B cell (primary cell): ENCODE measurements at places on chromosomes 4 and X. TPM values are rescaled to one million over a fixed set of nuclear protein-coding genes. Genes with fewer than 3 reads are reported as not detected.

DNA sequence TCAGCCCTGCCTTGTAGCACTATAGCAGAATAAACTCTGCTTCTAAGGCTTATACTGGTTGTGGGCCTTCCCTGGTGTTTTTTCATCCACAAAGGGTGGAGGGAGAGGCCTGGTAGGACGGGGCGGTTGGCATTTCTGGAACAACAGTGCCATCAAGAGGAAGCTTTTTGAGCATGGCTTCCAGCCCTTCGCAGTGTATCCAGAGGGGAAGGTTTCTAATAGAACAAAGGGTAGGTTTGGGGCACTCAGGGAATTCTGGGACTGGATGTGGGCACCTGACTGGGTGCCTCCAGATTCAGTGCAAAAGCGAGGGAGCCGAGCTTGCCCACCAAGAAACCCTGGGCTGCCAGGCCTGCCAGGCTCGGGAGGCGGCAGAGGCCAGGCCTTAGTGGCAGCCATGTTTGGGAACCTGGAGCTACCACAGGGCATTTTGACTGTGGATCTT lies 229.6 kb upstream of the AGTR2 start:
- H3K27ac ChIP-seq = no peak overlapping the region
- no peak overlapping the region for H3K4me3 ChIP-seq
- no peaks in the 10 kb centered on the region for H3K27me3 ChIP-seq
- peaks cover 16% of the 10 kb centered on the region for H3K4me1 ChIP-seq
- H3K36me3 ChIP-seq = no peaks in the 10 kb centered on the region

The ZFP42 gene
- total RNA-seq = not detected in 2 replicates

DNA sequence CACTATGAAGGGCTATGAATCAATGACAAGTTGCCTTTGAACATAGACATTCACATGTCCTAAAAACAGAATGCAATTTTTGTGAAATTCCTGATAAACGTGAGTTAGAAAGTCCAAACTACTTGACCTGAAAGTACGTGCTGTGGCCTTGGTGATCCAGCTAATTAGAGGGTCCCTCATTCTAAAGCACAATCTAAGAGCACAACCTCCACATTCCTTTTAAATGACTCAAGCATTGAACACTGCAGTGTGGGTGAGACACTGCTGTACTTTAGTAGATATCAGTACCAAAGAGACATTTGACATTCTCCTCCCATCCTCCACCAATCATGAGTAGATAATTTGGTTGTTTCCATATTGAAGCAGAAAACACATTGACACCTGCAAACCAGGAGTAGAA lies 73.5 kb downstream of the FAM47B start:
- DNase-seq = no peak
- H3K36me3 ChIP-seq = no peaks in the 10 kb centered on the region
- no peak overlapping the region for H3K27ac ChIP-seq
- no peak overlapping the region for H3K4me3 ChIP-seq
- H3K4me1 ChIP-seq = no peaks in the 10 kb centered on the region

DNA sequence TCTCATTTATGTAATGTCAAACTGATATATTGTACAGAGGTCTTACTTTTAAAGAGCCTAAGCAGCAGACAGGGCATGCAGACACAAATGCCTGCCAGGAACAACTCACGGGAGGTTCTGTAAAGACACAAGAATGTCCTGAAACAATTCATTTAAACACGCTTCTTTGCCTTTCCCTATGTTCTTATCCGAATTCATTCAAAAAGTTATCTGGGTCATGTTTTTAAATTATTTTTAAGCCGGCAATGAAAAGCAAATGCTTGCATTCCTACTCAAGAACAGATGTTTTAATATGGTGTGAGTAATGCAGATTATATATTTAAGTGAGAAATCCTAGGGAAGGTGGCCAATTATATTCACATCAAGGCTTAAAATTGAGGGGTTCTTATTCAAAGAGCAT lies 192.6 kb downstream of the PDGFC start:
- H3K27ac ChIP-seq = no peak overlapping the region
- no peaks in the 10 kb centered on the region for H3K4me1 ChIP-seq
- no peaks in the 10 kb centered on the region for H3K27me3 ChIP-seq
- DNase-seq = no peak
- no peaks in the 10 kb centered on the region for H3K36me3 ChIP-seq

The HMGN5 gene
- total RNA-seq = 0.37 and 0.46 TPM in 2 replicates

GRCh38 chr4:138728566-138728965 lies 287.0 kb upstream of the NOCT start:
- H3K4me1 ChIP-seq = no peaks in the 10 kb centered on the region
- H3K36me3 ChIP-seq = no peaks in the 10 kb centered on the region
